ENCODE measurements at places on chromosomes 5 and 9.

GRCh38 chr9:135617538-135617900, 21.8 kb downstream of the GLT6D1 start:
- no peak for DNase-seq

DNA sequence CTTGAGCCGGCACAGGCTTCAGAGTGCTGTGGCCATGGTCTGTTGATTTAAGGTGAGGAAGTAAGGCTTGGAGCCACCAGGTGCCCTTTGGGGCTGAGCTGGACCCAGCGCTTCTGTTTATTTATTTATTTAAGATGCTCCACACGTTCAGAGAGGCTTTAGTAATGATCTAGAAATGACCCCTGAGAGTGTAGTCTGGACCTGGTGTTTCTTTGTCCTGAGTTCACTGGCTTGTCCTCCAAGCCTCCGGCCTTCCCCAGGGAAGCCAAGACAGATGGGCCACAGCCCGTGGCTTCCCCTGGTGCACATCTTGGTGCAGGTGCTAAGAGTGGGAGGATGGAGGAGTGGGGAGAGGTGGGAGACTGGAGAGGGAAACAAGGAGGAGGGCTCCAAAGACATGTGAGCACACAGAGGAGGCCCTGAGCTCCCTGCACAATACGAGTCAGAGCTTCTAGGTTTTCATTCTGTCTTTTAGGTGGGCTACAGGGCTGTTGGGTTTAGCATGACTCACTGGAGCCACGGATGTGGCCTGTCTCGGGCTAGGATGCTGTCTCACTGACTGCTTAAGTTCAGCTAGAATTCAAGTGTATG, 56.9 kb downstream of the AHRR start:
- no peak for DNase-seq

GRCh38 chr5:36877667-36878391, 1.3 kb downstream of the NIPBL start:
- peak; percentile 75 for DNase-seq

DNA sequence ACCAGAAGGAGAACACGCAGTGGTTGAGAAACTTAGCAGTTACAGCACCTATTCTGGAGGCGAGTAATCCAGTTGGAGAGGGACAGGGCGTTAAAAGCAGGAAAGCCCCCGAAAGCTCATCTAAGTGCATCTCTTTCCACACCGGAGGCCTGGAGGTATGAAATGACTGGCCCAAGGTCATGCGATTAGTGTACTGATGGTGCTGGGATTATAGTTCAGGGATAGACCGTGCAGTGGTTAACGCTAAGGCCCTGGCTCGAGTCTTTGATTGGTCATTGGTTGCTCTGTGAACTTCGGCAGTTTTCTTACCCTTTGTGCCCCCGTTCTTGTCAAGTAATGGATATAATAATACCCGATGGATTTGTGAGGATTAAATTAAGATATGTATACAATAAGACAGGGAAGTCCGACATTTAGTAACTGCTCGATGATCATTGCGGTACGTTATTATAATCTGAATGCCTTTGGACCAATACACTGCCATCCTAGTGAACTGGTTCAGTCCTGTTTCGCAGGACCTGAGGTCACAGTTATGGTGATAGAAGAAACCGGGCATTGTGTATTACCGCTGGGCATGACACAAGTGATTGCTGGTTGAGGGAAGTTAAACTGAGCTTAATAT, 960 bp downstream of the CANX start:
- peak; percentile 78 for DNase-seq

DNA sequence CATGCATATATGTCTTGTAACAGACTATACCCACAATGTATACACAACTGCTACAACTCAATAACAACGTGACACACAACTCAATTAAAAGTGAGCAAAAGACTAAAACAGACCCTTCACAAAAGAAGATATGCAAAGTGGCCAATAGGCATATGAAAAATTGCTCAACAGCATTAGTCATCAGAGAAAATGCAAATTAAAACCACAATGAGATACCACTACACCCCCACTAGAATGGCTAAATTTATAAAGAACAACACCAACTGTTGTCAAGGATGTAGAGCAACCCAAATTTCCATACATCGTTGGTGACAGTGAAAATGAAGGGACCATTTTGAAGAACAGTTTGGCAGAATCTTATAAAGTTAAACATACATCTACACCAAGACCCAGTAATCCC, 38.9 kb downstream of the GABRB2 start:
- DNase-seq, result no peak

DNA sequence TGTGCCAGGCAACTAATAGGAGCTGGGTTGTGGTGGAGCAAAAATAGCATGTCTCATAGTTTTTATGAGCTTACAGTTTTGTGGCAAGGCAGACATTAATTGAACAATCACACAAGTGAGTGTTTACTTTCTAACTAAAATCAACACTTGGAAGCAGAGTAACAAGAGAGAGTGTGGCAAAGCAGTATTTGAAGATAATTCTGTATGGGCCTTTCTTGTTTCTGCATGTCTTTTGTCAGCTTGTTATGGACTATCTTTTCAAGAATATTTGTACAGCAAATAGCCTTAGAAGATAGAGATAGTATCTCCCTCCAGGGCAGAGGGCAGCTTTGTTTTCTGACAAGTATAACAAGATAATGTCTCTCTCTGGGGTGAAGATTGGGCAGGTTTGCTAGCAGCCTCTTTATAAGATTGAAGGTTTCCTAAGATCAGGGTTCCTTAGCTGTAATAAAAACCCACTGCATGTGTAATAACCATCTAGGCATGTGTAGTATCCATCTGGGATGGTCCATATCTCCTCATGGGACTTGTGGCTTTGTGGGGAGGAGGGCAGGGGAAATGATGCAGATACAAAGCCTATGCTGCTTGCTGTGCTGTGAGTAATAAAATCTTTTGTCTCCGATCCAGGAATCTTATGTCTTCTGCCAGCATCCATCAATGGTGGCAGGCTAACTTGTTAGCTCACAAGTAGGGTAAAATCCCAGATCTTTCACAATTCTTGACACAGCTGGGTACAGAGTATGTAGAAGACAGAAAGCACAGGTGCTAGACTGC, 479.9 kb downstream of the KDM4C start:
- DNase-seq, result no peak

DNA sequence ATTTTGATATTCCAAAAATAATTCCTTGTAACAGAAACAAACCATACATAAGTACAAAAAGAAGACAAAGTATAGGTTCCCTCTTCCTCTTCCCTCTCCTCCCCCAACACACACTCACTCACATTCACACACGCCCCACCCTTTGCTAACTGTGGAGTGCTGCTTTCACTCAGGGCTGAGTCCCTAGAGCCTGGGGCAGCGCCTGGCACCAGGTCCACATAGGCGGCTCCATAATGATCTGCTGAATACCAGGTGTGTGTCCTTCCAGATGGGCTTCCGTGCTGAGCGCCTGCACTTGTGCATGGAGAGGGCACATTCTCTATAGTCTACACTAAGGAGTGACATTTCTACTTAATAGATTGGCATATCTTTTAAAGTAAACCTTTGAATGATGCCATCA, 3.7 kb downstream of the SEMA4D start:
- no peak for DNase-seq

DNA sequence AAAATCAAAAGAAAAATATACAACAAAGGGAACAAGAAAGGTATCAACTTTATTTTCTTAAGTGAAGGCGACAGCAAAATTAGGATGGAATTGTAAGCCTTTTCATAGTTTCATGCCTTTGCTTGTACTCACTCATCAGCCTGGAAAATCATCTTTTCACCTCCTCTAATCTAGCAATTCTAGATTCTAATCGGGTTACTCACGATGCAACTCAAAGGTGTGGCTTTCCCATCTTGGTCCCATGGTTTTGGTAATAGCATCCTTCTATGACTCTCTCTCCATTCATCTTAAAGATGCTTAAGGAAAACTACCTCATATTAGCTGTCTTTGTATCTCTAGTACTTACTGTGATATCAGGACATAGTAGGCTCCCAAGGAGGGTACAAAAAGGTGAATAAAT, 30.5 kb downstream of the DNAH5 start:
- DNase-seq, result no peak

GRCh38 chr9:34232201-34232600, 53.4 kb downstream of the UBAP1 start:
- DNase-seq, result no peak

DNA sequence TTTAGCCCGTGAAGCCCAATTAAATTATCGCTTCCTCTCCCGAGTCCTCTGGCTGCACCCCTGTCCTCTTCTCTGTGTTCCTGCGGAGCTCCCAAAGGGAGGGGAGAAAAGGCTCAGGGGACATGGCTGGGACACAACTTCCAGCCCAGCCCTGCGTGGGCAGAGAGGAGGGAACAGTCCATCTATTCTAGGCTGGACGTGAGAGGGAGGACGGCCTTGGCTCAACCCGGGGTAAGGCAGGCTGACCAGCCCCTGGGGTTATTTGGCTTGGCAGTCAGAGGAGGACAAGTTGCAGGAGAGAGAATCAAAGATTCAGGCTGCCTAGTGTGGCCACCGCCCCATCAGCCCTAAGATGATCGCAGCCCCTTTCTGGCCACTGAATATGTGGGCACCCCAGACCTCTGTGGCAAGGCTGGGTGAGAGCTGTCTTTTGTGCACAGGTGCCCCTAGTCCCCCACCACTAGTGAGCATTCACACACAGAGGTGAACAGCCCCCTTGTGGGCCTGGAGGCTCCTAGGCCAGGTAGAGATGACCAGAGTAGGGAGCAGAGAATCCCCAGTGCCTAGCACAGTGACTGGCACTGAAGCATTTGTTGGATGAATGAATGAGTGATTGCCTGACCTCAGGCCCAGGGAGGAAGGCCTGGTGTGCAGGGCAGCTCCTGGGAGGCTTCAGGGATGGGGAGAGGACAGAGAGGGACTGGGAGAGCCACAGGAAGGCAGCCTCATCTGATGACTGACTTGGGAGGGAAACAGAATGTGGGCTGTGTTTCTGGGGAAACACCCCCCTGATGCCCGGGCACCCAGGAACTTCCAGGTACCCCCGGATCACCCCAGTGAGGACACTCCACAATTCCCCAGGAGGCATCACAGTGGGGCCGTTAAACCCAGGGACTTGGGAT, 133.9 kb downstream of the C9orf50 start:
- no peak for DNase-seq

GRCh38 chr9:113611461-113612215, 148.1 kb downstream of the RGS3 start:
- no peak for DNase-seq

DNA sequence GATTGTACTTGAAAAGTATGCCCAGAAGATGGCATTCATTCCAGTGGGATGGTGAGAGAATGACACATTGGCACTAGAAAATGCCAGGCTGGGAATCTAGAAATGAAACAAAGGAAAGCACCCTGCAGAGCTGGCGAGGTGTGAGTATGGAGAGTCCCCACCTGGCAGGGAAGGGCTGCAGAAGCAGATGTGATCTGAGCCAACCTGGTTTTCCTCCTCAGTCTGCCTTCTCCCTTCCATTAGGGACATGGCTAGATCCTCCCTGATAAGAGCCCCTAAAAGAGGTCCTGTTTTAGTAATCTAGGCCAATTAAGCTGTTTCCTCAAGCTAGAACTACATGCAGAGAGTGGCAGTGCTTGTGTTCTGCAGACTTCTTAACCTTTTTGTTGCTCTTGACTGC, 24.7 kb upstream of the TNFSF15 start:
- no peak for DNase-seq

DNA sequence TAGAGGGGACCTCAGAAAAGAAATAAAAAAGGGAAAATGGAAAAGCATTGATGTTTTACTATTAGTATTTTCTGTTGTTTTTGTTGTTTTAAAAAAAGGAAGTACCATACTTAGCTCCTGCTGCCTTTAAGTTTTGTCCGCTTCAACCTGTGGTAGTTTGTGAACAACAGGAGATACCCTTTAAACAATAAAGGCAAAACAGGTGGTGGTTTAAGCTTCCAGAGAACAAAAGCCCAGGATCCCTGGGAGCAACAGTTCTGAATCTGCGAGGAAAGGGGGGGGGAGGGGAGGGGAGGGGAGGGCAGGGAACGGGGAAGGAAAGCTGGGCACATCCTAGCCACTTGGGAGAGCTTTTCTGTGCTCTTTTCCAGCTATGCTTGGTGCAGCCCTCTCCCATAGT, 2.1 kb upstream of the PSIP1 start:
- peak; percentile 15 for DNase-seq

DNA sequence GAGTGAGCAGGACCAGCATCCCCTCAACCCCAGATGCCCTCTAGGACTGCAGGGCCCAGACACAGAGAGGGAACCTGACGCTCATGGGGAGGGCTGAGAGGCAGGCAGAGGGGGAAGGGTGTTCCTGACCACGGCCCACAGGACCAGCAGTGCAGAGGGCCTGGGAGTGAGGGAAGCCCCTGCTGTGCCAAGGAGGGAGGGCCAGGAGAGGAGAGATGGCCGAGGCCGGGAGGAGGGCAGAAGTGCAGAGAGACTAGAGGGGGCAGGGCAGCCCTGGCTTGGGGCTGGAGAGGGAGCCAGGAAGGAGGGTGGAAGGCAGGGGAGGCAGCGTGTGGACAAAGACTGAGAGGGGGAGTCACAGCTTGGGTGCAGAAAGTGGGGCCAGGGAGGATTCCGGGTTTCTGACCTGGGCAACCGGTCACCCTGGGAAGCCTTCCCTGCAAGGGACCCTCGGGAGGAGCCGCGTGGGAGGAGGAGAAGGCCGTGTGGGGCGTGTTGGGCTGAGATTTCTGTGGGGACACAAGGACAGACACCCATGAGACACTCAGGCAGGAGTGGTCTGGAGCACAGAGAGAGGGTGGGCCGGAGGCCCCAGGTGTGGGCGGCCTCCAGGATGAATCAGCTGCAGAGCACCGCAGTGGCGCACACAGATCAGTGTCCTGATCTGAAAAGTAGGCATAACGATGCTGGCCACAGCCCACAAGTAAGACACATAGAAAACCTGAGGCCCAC, 117.5 kb downstream of the ADAMTS2 start:
- no peak for DNase-seq

GRCh38 chr9:95108777-95109176, 208.7 kb downstream of the FANCC start:
- no peak for DNase-seq

DNA sequence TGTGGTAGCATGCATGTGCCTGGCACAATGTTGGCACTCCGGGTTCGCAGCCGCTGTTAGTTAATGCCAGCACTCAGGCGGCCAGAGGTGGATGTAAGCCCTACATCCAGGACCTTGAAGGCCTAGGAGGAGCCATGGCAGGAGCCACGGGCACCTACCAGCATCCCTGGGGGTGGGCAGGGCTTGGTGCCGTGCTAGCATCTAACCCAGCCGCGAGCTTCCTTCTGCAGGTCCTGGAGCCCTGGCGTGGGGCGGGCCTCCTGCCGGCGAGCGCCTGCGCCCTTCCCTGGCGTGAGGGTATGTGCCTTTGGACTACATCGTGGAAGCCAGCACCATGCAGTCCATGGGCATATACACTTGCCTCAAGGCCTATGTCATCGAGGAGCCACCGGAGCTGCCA, 53.8 kb downstream of the COL27A1 start:
- DNase-seq, result no peak

DNA sequence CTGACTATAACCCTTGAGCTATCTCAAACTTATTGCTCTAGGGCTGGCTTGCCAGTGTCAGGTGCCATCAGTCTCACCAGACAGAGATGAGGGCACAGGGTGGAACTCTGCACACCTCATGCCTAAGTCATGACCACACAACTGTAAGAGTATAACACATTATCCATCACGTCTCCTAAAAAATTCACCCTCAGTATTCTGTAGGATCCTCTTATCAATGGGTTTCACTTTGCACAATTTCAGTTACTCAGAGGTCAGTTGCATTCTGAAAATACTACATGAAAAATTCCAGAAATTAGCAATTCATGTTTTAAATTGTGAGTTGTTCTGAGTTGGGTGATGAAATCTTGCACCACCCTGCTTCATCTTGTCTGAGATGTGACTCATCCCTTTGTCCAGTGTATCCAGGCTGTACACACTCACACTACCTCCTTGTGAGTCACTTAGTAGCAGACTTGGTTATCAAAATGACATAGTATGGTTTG, 690.9 kb upstream of the CDH18 start:
- no peak for DNase-seq

GRCh38 chr9:76369583-76369982, 24.6 kb downstream of the RFK start:
- DNase-seq, result no peak
